NCI-H1092 (cell line): ENCODE measurements at places on chromosomes 11 and 22.
A peak's percentile ranks its signal among the peaks of the same experiment; 100 is the strongest.

DNA sequence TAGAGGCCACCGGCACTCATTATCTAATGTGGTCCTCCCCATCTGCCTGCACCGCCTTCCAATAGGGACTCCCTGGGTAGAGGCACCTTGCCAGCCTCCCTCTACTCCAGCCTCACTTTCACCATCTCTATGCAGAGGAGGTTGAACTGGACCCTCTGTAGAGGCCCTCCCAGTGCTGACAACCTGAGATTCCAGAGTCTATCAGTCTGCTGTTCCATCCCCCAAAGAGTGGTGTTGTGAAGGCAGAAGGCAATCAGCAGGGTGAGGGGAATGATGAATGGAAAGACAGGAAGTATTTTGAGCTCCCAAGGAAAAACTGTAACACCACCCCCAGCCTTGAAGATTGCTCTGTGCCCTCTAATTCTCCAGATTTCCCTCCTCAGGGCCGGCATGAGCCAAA lies 77.9 kb downstream of the THAP12 start:
- no peak for DNase-seq

DNA sequence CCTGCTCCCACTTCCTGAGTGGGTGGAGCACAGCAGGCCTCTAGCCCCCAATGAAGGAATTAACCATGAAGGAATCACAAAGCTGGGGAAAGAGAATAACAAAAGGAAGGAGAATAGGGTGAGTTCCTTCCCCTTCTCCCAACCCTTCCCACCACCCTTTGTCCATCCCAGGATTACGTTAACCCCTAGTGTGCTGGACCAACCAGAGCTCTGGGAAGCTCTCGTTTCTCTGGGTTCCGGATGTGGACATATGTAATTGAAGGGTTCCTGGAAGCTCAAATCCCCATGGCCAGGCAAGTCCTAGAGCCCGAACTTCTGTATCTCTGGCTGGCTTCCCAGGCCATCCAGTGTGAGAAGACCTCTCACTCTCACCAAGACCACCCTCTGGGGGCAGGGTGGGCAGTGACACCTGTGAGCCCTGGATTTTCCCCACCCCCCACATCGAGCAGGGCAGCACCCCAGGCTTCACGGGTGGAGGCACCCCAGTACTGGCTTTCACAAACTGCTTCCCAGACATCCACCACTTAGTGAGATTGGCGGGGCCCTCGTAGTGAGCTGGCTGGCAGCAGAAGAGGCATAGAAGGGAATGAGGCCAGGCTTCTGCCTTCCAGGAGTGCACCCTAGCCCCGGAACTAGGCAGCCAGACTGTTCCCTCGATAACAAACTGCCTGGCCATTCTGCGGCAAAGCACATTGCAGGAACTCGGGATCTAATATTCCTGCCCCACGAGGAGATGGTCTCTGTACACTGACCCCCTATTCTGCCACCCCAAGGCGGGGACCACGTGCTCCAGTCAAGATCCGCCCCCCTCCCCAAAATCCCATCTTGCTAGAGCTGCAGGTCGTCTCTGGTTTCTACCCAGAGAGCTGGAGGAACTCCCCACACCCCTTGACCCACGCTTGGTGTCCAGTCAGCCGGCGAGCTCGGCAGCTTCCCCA lies 2.1 kb downstream of the NECTIN1 start:
- no peak for DNase-seq

GRCh38 chr11:120752668-120753067 lies 241.1 kb downstream of the GRIK4 start:
- DNase-seq: peak; percentile 71

DNA sequence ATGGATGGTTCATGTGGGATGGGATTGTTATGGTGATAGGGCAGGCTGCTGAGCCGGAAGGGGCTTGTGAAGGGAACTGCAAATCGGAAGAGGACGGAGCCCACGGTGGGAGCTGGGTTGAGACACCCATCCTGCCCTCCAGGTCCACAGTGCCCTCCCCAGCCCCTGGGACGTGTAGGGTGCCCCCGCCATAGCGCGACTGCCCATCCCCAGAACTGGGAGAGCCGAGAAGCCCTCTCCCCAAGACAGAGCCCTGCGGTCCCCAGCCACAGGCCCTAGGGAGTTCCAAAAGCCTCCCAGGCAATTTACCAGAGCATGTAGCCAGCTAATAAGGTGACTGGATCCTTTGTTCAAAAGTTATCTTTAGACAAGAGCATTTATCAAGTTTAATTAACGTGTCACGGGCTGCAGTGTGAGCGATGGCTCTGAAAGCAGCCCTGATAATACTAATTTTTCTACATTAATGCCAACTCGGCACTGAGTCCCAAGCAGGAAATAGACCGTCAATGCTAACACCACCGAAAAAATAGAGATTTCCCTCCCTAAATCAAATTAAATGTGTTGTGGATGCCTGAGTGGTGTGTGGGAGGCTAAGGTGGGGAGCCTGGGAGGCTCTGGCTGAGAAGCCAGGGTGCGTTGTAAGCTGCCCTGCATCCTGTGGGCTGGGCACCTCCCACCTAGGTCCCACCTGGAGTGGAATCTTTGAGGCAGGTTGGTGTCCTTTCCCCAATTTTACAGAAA lies 76.8 kb upstream of the RTL6 start:
- no peak for DNase-seq

DNA sequence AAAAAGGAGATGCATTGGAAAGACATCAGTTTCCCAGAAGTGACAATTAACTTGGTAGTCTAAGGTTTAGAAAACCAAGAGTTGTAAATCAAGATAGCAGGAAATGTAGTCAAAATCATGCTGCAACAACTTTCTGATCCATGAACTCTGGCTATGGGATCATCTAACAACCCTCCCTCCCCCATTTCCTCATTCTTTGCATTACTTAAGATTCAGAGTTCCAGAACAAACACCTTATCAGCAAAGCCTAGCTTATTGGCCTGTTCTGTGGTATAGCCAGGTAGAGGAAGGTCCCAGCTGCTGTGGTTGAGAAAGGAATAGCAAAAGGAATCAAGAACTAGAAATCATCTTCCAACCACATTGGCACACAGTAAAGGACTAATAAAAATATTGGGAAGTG lies 651.1 kb downstream of the METTL15 start:
- no peak for DNase-seq

DNA sequence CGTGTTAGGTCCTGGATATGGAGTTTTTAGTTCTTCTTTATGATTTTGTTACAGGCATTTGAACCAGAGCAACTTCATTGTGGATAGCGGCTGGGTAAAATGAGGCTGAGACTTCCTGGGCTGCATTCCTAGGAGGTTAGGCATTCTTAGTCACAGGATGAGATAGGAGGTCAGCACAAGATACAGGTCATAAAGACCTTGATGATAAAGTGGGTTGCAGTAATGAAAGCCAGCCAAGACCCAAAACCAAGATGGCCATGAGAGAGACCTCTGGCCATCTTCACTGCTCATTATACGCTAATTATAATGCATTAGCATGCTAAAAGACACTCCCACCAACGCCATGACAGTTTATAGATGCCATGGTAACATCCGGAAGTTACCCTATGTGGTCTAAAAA lies 23.4 kb upstream of the CLMP start:
- no peak for DNase-seq

GRCh38 chr11:8597182-8597581 lies 3.2 kb upstream of the STK33 start:
- no peak for DNase-seq

DNA sequence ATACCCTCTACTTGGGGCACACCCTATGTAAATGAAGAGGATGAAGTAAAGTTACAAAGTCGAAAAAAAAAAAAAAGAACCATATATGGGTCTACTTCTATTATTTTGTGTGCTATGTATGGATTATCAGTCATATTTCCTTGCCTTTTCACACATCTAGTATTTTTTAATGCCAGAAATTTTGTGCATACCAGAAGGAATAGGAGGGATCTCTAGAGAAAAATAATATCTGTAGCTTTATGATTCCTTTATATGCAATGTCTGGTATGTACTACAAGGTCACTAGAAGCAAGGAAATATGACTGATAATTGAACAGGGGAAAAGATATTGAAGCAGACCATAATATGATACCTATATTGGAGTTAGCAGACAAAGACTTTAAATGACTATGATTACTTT lies 713.4 kb downstream of the OPCML start:
- DNase-seq: no peak

DNA sequence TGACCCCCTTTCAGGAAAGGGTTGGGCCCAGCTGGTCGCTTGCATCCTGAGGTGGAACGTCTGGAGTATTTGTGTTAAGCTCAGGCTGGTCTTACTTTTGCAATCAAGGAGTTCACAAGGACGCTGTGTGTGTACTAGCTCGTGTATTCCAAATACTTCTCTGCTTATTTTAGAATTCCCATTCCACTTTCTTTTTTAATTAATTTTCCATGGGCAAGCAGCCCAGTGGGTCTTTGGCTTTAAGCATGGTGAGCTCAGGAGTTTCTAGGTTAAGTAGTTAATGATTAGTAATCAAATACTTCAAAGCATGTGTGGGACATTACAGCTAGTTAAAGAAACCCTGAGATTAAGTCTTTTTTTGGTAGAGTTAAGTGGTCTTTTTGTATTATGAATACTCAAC lies 68.6 kb downstream of the CSNK2A3 start:
- DNase-seq: no peak

- no peak for DNase-seq
Observed at GRCh38 chr11:55719608-55720160, 53.6 kb upstream of the OR5D13 start.

DNA sequence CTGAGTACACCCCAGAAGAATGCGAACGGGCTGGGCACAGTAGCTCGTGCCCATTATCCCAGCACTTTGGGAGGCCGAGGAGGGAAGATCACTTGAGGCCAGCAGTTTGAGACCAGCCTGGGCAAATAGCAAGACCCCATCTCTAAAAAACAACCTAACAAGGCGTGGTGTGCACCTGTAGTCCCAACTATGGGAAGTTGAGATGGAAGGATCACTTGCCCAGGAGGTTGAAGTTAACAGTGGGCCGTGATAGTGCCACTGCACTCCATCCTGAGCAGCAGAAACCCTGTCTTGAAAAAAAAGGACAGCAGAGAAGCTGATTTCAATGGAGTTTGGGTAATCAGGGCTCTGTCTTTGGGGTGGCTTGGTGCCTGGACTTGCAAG lies 3.3 kb downstream of the RPLP2 start:
- DNase-seq: no peak

DNA sequence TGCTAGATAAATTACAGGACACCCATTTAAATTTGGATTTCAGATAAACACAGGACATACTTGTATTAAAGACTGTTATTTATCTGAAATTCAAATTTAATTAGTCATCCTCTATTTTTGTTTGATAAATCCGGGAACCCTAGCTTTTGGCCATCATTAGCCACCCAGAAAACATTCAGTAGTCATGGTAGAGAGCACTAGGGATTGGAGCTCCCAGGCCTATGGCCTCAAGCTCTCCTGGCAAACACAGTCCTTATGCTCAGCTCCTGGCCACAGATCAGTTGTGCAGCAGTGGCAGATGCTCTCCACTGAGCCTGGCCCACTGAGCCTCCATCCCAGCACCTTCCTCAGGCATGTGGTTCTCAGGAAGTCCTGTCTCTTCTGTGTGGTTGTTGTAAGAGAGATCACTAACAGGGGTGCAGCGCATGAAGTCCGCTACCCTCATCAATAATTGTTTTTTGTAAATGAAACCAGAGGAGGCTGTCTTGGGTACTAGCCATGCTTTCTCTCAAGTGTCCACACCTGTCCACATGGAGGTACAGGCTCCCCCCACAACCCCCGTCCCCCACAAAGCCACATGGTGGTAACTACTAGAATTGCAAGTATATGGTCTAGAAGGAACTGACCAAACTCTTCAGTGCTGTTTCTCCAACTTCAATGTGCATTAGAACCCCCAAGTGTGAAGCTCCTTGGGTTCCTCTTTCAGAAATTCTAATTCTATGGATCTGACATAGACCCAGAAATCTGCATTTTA lies 1.1 kb upstream of the IRAG1 start:
- DNase-seq: no peak

DNA sequence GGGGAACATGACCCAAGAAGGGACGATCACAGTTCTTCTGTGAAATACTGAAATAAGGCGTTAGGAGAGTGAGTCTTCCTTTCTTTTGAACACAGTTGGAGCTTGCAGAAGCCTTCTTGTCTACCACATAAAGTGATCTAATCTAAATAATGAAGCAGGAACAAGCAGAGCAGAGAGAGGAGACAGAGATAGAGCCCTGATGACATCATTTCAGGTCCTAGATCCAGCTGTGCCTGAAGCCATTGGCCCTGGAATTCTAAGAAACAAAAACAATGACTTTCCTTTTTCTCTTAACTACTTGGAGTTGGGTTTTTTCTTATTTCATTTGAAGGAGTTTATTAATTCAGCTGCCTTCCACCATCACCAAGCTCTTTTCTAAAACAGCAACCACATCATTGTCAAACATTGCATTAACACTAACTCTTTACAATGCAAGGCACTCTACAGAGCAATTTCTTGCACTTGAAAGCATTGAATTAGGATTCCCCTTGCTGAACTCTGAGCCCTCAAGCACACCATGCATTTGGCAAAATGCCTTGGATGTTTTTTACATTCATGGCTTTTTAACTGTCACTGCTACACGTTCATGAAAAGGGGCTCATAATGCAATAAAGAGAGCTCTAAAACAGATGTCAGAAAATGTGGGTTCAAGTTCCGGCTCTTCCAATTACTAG lies 117.2 kb upstream of the TIMP3 start:
- DNase-seq: no peak

DNA sequence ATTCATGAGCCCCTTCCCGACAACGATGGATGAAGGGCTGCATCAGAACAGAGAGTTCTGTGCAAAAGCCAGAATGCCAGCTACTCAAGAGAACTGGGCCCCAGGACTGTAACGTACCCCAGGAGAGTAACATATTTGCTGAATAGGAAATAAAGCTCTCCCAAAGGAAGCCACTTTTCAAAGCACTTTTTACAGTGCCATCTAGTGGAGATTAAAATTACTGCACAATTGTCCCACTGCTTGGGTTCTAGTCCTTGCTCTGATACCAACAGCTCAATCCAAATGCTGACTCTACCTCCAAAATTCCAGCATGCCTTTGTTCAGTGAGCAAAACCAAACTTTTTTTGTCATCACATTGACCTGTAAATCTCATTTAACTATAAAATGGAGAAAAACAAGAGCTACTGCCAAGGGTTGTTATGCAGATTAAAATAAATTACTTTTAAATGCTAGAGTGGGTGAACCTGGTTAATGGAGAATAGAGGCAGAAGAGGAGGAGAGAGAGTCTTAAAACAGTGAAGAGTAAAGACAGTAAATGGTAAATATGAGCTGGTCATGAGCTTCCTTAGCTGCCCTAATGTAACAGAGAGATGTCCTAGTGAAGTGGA lies 87.6 kb upstream of the FSHB start:
- peak; percentile 14 for DNase-seq

DNA sequence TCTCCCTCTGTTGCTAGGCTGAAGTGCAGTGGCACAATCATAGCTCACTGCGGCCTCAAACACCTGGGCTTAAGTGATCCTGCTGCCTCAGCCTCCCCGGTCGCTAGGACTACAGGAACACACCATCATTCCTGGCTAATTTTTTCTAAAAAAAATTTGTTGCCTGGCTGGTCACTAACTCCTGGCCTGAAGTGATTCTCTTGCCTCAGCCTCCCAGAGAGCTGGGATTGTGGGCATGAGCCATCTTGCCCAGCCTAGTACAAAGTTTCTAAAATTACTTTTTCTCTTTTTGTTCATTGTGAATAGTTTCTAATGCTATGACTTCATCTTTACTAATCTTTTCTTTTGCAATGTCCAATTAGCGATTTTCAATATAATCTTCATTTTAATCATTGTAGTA lies 12.5 kb downstream of the RBM7 start:
- no peak for DNase-seq
